G401 (cell line): ENCODE measurements at places on chromosomes 2 and 18.

DNA sequence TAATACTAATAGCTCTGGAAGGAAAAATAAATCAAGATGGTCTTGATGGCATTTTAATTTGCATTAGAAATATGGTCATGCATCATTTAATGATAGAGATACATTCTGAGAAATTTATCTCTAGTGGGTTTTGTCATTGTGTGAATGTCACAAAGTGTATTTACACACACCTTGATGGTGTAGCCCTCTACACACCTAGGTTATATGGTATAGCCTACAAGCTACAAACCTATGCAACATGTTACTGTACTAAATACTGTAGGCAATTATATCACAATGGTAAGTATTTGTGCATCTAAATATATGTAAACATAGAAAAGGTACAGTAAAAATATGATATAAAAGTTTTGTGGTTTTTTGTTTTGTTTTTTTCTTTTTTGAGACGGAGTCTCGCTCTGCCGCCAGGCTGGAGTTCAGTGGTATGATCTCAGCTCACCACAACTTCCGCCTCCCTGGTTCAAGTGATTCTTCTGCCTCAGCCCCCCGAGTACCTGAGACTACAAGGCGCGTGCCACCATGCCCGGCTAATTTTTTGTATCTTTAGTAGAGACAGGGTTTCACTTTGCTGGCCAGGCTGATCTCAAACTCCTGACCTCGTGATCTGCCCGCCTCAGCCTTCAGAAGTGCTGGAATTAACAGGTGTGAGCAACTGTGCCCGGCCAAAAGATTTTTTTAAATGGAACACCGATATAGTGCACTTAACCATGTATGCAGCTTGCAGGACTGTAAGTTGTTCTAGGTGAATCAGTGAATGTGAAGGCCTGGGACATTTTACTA is 83.7 kb upstream of the UBXN4 start:
- DNase-seq, result no peak

- DNase-seq, result no peak
Observed at GRCh38 chr2:187985923-187986322, 305.8 kb upstream of the GULP1 start.

DNA sequence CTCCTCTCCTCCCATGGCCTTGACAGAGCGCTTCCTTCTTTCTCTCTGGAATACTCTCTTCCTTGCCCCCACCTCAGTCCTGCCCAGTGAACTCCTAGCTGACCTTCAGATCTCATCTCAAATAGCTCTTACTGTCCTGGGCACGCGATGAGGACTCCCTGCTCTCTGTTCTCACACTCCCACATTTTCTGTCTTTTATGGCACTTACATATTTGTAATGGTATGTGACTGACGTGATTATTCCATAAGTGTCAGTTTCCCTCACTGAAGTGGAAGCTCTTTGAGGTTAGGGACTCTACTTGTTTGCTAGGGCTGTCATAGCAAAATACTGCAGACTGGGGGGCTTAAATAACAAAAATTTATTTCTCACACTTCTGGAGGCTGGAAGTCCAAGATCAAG is 1.7 kb upstream of the DYSF start:
- DNase-seq, result no peak

DNA sequence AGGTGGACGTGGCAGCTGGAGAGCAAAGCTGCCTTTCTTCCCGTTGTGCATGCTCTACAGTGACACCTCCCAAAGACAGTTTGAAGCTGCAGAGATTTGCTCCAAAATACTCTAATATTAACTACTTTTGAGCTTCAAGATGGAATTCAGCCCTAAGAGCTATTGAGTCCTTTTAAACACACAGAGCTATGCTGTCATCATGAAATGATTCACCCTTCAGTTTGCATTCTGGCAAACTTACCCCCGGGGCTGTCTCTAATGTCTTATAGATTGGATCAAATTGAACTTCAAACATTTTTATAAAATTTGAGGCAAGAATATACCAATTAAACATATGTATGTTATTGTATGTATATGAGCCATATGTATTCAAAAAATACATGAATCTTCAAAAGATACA is 110.7 kb upstream of the EFEMP1 start:
- no peak for DNase-seq

DNA sequence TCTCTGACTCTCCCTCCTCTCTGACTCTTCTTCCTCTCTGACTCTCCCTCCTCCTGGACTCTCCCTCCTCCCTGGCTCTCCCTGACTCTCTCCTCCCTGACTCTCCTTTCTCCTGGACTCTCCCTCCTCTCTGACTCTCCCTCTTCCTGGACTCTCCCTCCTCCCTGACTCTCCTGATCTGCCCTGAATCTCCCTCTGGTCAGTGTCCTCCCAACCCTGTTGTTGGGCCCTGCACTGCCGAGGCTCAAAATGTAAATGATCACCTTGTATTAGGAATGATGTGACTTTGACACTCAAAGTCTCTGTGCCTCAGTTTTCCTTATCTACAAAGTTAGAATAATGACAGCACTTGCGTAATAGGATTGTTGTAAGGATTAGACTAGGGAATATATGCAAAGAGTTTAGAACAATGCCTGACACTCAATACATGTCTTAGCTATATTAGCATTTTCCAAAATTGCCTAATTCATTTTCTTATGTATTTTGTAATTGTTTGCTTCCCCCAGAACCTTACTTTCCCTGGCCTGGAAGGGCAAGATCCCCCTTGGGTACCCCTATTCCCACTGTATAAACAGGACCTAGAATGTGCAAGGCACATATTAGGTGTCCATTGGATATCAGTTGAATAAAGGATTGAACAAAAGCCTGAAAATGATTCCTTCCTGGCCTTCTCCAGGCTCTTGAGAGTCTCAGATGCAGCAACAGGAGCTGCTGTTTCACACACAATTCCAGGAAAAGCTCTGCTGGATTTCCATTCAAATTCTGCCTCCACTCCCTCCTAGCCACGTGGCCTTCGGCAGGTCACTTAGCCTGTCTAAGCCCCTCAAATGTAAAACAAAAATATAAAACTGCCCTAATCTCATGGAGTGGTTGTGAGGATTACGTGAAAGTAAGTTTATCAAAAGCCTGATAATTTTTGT is 170.1 kb downstream of the INHBB start:
- DNase-seq, result no peak

DNA sequence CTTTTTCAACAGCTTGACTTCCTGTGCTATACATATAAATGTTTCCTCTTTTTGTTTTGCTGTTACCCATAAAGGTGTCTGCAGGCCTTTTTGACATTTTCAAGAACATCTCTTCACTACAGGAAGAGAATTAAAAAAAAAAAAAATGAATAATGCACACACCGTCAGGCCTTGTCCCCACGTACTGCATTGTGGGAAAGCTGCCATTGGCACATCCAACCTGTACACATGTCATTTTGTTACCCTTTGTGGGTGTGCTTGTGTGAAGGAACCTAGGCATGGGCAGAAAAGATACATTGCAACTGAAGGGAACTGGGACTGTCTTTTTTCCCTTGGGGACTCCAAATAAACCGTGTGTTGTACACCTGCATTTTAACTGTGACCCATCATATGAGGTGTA is 16.8 kb upstream of the TMEM37 start:
- DNase-seq, result no peak

GRCh38 chr2:121004950-121005349 is 269.3 kb downstream of the GLI2 start:
- no peak for DNase-seq

DNA sequence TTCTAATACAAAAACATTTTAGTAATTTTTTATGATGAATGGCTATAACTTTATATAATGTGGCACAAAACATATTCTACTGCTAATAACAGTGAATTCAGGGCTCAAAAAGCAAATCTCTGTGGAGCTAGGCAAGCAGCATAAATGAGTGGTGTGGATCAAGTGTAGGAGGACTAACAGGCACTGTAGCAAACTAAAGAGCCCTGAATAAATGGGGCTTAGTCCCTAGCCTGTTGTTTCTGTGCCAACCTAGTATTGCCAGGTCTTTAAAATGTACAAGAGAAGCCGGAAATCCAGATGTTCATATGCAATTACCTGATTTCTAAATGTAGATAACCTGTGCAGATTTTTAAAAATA is 18.5 kb downstream of the REL start:
- DNase-seq, result no peak

DNA sequence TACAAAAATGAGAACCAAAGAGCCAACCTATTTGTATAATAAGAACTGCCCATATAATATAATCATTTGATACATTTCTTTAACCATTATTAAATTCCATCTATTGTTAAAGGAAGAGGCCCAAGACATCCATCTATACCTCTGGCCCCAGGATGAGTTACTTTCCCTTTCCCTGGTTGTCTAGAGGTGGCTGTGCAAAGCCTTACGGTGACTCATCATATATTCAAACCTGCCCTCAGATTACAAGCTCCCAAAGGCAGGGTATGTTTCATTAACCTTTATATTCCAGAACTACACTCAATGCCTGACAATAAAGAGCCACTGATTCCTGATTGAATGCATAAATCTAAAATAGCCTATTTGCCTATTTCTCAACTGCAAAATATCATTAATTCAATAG is 105.8 kb upstream of the PID1 start:
- no peak for DNase-seq

- peak; percentile 79 for DNase-seq
Observed at GRCh38 chr2:170973492-170974303, 44.6 kb downstream of the GORASP2 start.

GRCh38 chr2:200670313-200670712 is 84.5 kb downstream of the AOX1 start:
- DNase-seq, result no peak

DNA sequence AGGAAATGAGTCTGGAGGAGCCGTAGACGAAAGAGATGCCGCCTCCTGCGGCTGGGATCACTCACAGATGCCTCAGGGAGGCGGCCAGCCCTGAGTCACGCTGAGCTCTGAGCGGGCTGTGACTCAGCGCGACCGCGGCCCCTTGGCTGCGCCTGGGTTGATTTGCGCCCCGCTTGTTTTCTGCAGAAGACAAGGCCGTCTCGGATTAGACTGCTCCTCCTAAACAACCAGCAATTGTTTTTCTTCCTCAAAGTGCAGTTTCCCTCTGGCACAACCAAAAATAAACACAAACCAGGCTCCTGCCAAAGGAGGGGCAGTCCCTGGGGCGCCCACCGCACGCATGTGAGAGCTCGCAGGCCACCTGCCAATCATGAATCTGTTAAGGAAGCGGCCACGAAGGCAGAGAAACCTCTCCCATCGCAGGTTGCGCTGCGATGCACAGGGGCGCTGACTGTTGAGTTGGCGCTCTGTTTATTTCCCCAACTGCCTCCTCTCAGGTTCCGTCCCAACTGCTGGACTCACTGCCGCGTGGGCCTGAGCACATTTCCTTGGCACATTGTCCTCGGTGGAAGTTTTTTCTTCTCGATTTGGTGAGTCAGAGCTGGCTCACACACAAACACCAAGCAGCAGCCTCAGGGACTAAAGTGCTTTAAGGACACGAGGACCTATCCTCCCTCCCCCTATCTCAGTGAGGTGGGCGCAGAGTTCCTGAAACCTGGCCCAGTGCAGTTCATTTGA is 85.2 kb upstream of the NDUFV2 start:
- DNase-seq, result peak; percentile 61

DNA sequence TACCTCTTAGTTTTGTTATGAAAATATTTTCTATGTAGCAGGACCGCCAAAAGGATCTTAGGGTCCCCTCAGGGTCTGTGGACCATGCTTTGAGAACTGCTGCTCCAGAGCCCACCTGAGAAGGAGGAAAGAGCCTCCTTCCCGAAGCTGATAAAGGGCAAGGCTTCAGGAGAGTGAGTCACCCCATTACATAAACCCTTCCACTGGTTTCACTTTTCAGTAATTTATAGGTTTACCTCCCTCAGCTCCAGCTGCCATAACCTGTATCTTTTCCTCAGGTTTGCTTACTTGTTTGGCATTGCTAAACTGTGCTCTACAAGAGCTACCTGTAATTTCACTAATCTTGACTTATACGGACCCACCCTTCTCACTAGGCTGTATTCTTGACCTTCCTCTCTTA is 6.6 kb downstream of the TTLL4 start:
- DNase-seq, result no peak

DNA sequence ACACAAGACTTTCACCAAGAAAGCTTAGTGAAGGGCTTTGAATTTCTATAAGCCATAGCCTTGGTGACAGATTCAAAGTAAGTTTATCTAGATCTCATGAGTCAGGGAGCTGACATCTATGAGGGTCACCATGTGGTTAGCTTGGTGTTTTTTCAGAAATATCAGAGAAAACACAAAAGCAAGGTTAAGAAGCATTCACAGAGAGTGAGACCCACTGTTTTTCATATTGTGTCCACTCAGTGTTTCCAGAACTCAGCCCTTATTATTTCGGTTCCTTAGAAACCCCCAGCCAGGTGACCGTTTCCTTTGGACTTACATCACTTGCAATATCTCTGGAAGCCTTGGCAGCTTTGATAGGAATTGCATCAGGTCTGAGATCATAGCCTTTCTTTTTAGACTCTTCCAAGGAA is 76.6 kb downstream of the NEB start:
- DNase-seq, result no peak
